ENCODE measurements at places on chromosomes 4 and X.

- H3K4me1 ChIP-seq = no peaks in the 10 kb centered on the region
- no peak overlapping the region for H3K4me3 ChIP-seq
- no peaks in the 10 kb centered on the region for H3K27me3 ChIP-seq
These were observed 11.2 kb upstream of the ADD1 start for GRCh38 chr4:2832309-2832980.

GRCh38 chr4:104964410-104965175, 182.1 kb upstream of the TET2 start:
- no peak overlapping the region for H3K27ac ChIP-seq
- no peak overlapping the region for H3K4me3 ChIP-seq
- no peaks in the 10 kb centered on the region for H3K4me1 ChIP-seq
- no peaks in the 10 kb centered on the region for H3K36me3 ChIP-seq
- no peak for DNase-seq

- no peak for DNase-seq
- H3K27ac ChIP-seq = no peak overlapping the region
- H3K36me3 ChIP-seq = no peaks in the 10 kb centered on the region
These were observed 32.0 kb downstream of the ZNF185 start for GRCh38 chrX:152929898-152930297.

GRCh38 chrX:85052205-85052604, 48.5 kb downstream of the APOOL start:
- DNase-seq = no peak
- no peaks in the 10 kb centered on the region for H3K36me3 ChIP-seq
- H3K4me3 ChIP-seq = no peak overlapping the region
- no peaks in the 10 kb centered on the region for H3K4me1 ChIP-seq
- H3K27me3 ChIP-seq = no peaks in the 10 kb centered on the region

GRCh38 chrX:133033010-133033409, 63.9 kb downstream of the USP26 start:
- H3K27me3 ChIP-seq = no peaks in the 10 kb centered on the region
- H3K27ac ChIP-seq = no peak overlapping the region
- no peaks in the 10 kb centered on the region for H3K36me3 ChIP-seq
- DNase-seq = no peak
- H3K4me3 ChIP-seq = no peak overlapping the region
- H3K4me1 ChIP-seq = no peaks in the 10 kb centered on the region

Measured in pancreas (tissue), 10 donors.